Aorta (tissue), 5 donors: ENCODE measurements at places on chromosomes 1 and 21. TPM values are rescaled to one million over a fixed set of nuclear protein-coding genes. Genes with fewer than 3 reads are reported as not detected.

The HEYL gene
- 35.4 TPM for total RNA-seq

The IGSF8 gene
- total RNA-seq, result 33.5 TPM

The S100A14 gene
- not detected for total RNA-seq

The HSF2BP gene
- total RNA-seq, result 0.51 TPM

The MIXL1 gene
- 0.19 TPM for total RNA-seq
